ENCODE measurements at places on chromosomes 12 and 14.

GRCh38 chr12:107179871-107180270, 86.5 kb upstream of the CRY1 start:
- DNase-seq: no peak

GRCh38 chr12:124762791-124763593, 100.7 kb downstream of the SCARB1 start:
- DNase-seq: no peak

- DNase-seq: no peak
Observed at GRCh38 chr12:25904442-25904841, 54.0 kb upstream of the RASSF8 start.

GRCh38 chr12:65308006-65308405, 29.5 kb downstream of the MSRB3 start:
- no peak for DNase-seq

DNA sequence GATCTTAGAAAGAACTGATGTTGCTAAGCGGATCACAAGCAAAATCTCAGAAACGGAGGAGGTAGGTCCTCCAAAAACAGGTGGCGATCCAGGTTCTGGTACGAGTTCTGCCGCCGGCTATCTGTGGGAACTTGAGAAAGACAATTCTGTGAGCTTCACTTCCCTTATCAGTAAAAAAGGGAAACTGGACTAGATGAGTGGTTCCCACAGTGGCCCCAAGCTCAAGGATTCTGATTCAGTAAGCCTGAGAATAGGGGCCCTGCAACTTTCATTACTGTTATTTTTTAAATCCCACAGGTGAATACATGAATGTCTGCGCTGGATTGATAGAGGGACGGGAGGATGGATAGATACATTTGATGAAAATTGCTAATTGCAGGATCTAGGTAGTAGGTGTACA, 160.2 kb downstream of the PPM1H start:
- DNase-seq: no peak

GRCh38 chr14:94964181-94964580, 193.1 kb downstream of the DICER1 start:
- DNase-seq: no peak

GRCh38 chr14:102539544-102540314, 30.2 kb upstream of the ANKRD9 start:
- DNase-seq: no peak

DNA sequence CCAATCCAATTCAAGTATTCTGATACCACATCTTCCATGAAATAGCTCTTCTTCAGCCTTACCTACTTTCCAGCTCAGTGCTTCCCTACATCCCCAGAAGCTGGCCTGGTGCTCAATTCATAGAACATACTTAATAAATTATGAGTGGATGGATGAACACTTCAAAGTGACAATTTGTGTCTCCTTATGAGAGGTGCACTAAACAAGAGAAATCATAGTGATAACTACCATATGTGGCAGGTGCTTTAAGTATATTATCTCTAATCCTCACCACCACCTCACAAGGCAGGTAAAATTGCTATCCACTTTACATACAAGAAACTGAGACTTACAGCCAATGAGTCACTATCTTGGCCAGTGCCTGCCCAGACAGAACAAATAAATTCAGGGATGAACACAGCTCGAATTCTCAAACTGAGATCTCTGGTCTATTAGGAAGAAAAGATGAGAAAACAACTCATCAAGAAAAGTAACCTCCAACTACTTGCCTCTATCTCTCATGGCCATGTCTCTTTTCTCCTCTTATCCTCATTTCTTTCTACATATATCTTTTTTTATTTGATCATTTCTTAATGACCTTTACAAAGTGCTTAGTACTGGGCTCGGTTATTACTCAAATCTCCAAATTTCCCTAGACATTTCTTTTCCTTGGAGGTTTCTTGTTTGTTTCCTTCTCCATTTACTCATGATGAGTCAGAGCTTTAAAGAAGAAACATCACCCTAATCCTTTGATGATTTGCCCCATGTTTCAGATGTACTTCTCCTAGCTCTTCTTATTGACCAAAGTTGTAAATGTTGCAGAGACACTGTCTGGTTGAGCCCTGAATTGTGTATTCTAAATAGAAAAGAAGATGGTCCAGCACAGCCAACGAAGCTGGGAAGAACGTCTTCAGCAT, 161.5 kb downstream of the RPS29 start:
- no peak for DNase-seq

- DNase-seq: no peak
Observed at GRCh38 chr14:63852271-63852816, 460 bp upstream of the SYNE2 start.

- DNase-seq: no peak
Observed at GRCh38 chr12:26643532-26644315, 189.3 kb downstream of the ITPR2 start.

DNA sequence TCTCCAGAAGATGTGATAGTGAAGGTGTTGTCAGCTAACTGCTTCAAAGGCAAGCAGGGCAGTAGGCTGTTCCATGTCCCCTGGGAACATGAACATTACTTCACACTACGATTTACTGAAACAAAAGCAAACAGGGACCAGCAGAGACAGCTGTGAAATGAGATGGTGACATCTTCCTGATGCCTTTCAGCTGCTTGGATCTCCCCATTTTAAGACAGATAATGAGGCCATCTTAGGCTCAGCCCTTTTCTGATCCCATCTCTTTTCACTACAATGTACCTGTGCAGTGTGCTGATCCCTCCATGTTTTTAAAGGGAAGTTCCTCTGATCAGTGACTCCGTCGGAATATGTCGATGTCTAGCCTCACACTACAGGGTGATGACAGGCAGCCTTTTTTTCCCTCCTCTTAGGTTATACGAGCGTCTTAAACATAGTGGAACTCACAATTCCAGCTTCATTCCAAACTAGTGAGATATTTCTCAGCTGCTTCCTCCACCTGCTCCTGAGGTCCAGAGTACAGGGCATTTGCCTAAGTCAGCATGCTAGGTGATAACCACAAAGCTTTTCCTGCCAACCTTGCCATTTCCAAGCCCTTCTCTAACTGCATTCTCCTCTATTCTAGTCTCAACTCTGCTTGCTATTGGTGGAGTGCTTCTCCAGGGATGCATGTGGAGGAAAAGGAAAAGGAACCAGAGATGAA, 87.6 kb upstream of the EGLN3 start:
- DNase-seq: no peak

GRCh38 chr12:2607881-2608607, 186.7 kb upstream of the FKBP4 start:
- DNase-seq: no peak

- DNase-seq: no peak
Observed at GRCh38 chr12:12546314-12546772, 16.3 kb downstream of the DUSP16 start.

- DNase-seq: no peak
Observed at GRCh38 chr12:75553836-75554555, 42.6 kb upstream of the KRR1 start.

GRCh38 chr14:22472935-22473854, 115.8 kb downstream of the DAD1 start:
- no peak for DNase-seq

DNA sequence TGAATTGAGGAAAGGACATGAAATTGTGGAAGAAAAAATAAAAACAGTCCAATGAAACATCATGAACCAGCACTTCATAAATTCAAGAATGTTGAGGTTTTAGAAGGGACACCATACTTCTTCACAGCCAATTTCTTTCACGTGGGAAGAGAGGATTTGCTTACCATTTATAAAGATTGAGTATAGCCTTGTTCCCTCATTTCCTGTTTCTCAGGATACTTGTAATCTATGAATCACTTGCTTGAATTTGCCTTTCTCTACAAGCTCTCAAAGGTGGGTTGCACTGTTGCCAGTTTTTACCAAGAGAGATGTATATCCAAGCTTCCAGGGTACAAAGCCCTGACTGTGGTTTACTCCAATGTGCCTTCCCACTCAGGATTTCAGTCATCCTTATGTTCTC, 116.1 kb downstream of the DUSP6 start:
- no peak for DNase-seq

DNA sequence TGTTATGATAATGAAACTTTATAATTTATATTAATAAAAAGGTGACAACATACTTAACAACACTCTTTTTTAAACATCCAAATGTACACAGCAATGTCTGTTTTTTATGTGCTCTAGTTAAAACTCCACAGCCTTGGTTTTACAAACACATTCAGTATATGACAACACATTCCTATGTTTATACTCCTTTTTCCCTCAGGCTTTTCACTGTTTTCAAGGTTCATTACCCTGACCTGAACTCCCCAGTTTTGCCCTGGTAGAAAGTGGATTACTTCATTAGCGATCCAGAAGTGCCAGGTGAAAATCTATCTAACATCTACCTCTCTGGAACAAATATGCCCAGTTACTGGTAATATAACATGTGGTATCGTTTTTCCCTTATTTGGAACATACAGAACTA, 340.2 kb upstream of the DDHD1 start:
- DNase-seq: no peak

GRCh38 chr12:6266541-6266966, 43.9 kb upstream of the PLEKHG6 start:
- no peak for DNase-seq

DNA sequence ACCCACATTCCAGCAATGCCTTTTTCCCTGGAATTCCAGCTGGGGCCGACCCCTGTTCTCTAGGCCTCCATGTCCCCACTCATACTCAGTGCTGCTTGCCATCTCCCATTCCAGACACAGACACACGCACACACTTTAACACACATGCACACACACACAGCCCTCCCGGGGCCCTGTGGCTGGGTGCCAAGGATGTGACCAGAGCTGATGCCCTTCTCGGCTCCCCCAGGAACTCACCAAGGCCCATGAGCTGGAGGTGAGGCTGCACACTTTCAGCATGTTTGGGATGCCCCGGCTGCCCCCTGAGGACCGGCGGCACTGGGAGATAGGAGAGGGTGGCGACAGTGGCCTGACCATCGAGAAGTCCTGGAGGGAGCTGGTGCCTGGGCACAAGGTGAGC, 4.3 kb downstream of the PLEKHG6 start:
- no peak for DNase-seq

GRCh38 chr14:75884198-75884611, 97.6 kb downstream of the TGFB3 start:
- DNase-seq: no peak

DNA sequence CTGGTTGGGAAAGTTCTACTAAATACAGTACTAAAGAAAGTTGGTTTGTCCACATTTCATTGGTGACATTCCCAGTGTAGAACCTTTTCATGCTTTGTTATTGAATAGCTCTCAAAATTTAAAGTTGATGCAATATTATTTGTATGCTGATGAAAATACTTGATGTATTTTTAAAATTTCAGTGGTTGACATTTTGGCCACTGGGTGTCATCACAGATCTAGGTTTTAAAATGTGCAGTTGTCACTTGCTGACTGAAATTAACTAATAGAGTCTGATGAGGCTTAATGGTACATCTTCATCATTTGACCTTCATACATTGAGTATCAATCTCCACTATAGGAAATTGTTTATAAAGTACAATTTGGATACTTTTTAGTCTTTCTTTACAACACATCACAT, 37.1 kb downstream of the CMAS start:
- peak; percentile 28 for DNase-seq

- DNase-seq: no peak
Observed at GRCh38 chr12:75814851-75815754, 216.5 kb downstream of the PHLDA1 start.

DNA sequence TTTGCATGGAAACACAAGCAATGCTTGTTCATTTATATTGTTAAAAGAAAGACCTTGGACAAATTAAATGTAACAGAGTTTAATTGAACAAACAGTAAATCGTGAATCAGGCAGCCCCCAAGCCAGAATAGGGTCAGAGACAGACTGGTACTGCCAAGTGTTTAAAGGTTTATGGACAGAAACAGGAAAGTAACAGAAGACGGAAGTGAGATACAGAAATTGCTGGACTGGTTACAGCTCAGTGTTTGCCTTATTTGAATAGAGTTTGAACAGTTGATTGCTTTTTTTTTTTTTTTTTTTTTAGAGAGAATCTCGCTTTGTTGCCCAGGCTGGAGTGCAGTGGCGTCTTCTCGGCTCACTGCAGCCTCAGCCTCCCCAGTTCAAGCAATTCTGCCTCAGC, 50.3 kb downstream of the DAO start:
- DNase-seq: no peak

DNA sequence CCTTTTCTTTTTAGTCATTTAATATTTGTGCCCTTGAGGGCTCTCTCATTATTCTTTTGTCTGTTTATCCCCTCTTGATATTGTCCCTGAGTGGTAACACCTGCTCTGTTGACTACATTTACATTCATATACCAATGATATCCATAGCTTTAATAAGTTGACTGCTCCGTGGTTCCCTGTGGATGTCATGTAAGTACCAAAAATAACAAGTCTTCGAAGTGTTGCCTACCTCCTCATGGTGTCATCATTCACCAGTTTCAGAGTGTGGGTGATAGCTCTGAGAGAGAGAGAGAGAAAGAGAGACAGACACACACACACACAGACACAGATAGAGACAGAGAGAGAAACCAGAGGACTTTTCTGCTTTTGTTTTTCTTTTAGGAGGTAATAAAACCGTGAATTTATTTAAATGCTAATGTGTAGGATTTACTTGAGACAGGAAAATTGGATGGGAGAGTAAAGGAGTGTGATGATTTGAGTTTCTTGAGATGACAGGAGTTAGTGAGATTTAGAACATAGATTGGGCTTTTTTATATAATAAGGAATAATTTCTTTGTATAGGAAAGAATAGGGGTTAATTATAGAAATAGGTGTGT, 52.2 kb downstream of the PAPOLA start:
- DNase-seq: no peak

- DNase-seq: no peak
Observed at GRCh38 chr14:96016501-96017160, 22.5 kb upstream of the C14orf132 start.

GRCh38 chr14:104181761-104182530, 43.6 kb downstream of the KIF26A start:
- DNase-seq: no peak

DNA sequence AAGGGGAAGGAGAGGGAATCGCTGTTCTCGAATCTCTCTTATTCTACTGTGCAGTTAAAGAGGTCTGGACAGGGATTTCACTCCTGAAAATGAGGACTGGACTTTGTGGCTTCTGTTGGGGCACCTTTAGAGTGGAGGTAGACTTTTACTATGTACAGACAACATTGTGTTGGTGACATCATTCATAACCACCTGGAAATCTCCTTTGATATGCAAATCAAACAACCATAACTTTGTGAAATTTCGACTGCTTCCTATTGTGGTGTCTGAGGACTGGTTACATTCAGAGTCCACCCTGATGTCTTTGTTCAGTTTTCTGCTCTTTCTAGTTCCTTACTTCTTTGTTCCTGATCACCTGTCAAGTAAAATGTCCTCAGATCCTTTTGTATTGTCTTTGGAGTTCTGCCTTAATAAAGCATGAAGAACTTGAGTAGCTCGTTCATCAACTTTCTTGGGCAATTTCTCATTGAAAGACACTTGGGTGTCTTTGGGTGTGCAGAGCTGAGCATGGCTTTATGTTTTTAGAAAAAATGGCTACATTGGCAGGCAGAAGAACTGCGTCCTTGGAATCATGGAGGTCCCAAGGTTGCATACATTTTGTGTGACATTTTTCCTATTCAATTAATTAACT, 29.8 kb downstream of the LRRK2 start:
- DNase-seq: no peak

DNA sequence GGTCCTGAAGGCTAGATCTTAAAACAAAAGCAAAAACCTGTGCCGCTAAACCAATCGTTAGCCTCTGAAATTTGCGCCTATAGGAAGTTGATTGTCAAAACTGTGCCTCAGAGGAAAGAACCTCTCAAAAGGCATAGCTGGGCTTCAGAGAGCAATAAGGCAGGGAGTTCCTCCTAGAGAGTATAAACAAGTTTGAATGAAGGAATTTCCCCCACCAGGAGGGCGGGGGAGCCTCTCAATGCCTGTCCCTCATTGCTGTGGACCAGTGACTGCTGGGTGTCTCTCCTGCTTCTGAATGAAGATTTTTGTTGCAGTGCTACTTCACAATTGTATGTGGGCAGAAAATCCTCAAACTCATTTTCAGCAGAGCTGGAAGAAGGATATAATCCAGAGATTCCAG, 88.6 kb downstream of the KCNK10 start:
- no peak for DNase-seq

Measured in activated T-cell treated with anti-CD3 and anti-CD28 coated beads for 4 hours (primary cell).